ENCODE measurements at places on chromosomes 7 and 10.

- DNase-seq = no peak
Measured at GRCh38 chr7:75965617-75966016, 28.8 kb downstream of the TMEM120A start.

DNA sequence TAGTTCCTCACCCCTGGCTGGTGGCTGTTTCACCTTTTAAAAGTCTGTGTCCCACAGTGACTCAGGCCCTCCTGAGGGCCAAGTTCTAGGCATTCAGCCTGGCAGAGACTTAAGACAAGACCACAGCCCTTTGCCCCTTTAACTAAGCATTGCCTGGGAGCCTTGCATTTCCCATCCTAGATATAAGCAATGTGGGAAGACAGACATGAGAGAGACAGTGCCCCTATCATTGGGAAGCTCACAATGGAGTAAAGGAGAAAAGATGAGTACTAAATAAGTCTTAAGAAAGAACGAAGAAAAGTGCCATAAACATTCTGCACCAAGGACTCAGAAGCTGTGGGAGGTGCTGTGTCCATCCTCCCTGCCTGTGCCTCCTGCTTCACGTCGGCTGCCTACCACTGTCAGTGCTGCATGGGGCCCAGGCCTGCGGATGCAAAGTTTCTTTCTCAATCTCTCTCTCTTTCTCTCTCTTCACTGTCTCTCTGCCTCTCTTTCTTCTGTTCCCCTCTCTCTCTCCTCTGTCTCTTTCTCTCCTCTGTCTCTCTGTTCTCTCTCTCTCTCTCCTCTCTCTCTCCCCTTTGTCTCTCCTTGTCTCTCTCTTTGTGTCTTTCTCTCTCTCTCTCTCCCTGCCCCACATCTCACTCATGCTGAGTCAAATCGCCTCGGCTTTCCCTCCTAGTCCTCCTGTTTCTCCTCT is 21.5 kb downstream of the GPRIN2 start:
- DNase-seq = no peak

- peak; percentile 26 for DNase-seq
Measured at GRCh38 chr7:87310790-87311419, 34.6 kb upstream of the CROT start.

GRCh38 chr10:111481261-111481826 is 404.5 kb downstream of the ADRA2A start:
- DNase-seq = peak; percentile 39

DNA sequence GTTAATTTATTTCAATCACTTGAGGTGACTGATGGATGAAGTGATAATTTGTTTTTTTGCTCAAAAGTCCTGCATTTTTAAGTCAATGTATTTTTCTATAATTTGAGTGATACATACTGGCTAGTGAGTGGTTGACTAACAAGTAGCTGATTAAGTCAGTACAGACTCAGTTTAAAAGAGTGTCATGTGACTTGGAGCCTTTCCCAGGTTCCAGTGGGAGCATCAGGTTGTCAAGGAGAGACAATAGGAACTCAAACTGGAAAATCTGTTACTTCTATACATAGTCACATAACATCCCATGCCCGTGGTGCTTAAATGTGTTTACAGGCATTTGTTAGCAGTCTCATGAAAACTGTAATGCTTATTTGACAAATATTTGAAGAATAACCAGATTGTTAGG is 154.7 kb downstream of the ANK3 start:
- DNase-seq = peak; percentile 65

DNA sequence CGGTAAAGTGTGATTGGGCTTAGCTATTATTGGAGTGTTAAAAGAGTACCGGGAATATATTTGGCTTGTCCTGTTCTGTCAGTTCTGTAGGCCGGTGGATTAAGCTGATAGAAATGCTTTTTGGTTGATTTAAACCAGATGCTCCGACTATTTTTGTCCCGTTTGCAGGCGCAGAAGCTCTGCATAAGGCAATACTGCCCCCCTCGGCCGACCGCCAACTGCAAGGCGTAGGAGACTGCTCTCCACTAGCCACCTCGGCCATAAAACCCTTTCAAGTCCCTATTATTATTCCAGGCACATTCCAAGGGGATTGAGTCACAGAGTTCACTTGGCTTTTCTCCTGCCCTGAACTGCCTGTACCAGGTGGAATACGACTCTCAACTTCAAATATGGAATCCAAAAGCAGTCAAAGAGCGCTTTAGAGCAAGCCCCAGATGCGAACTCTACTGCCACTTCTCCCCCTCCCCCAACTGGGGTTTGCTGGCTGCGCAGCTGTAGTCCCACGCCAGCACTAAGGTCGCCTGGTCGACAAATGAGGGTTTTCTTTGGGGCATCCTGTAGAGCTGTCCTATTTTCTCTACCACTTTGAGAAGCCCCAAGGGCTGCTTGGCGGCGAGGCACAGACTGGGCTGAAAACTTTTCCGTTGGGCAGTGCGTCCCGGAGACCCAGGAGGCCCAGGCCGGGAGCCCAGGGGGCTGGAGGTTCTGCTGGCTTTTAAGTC is 108.3 kb downstream of the REEP3 start:
- peak; percentile 99 for DNase-seq
